ENCODE measurements at places on chromosomes 4 and X.

GRCh38 chrX:55624403-55624802, 1.2 kb downstream of the FOXR2 start:
- no peak for DNase-seq

DNA sequence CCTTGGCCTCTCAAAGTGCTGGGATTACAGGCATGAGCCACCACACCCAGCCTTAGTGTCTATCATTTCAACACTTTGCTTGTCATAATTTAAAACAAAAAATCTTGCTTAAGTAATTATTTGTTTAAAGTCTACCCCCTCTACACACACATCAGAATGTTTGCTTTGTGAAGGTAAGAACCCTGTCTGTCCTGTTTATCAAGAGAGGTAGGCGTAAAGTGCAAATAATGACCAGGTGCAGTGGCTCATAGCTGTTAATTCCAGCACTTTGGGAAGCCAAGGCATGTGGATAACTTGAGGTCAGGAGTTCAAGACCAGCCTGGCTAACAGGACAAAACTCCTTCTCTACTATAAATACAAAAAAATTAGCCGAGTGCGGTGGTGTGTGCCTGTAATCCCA, 326.7 kb upstream of the CLNK start:
- DNase-seq, result no peak

- no peak for DNase-seq
Observed at GRCh38 chr4:84403656-84404055, 95.4 kb downstream of the NKX6-1 start.

GRCh38 chrX:49799828-49800227, 29.3 kb upstream of the PAGE4 start:
- no peak for DNase-seq

DNA sequence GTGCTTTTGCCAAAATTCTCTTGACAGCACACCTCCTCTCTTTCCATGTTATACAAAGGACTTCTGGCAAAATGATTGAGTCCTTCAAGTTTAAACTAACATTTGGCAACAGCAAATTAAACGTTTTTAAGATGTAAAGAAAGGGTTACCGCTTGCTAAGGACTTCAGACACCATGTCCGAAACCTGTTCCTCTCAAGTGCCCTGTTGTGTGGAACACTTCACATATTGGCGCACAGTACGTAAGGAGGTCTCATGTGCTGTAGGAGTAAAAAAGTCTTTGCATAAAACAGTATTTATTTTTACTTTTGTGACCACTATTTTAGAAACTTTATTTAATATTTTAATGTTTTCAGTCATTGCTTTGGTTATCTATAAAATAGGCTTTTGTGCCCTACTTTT, 33.7 kb upstream of the HPRT1 start:
- DNase-seq, result no peak

- DNase-seq, result no peak
Observed at GRCh38 chr4:166174717-166175490, 301.9 kb downstream of the TLL1 start.

GRCh38 chr4:187666034-187666433, 329.5 kb upstream of the ZFP42 start:
- DNase-seq, result no peak

GRCh38 chr4:124540014-124540413, 172.5 kb downstream of the ANKRD50 start:
- no peak for DNase-seq

DNA sequence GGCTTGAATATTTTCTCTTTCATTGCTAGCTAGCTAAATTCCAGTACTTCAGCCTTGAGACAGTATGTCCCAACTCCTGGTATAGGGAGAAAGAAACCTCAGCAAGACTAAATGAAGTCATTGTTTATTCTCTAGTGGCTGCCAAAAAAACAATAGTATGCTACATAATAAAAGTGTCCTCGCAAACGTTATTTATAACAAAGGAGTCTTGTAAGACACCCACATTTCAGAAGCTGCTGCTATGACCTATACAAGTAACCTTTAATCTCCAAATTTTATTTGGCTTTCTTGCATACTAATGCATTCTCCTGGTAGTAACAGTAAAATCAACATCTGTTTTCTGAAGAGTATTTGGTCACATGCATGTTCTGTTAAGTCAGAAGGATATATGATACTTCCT, 28.8 kb downstream of the NEK1 start:
- DNase-seq, result no peak

DNA sequence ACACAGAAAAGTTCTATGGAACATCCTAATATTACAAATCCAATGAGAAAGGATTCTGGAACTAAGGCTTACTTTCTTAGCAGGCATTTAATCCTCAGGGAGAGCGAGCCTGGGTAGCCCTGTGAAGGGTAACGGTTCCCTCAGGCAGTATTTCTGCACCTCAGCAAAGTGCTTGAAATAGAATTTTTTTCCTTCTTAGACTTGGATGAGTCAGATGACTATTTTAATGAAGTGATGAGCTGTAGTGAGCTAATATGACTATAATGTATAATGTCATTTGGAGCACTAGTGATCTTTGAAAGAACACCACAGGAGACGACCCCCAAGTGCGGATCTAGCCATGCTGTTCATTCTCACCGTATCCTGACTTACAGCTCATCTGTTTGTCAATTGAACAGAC, 493.0 kb upstream of the FAM241A start:
- no peak for DNase-seq

DNA sequence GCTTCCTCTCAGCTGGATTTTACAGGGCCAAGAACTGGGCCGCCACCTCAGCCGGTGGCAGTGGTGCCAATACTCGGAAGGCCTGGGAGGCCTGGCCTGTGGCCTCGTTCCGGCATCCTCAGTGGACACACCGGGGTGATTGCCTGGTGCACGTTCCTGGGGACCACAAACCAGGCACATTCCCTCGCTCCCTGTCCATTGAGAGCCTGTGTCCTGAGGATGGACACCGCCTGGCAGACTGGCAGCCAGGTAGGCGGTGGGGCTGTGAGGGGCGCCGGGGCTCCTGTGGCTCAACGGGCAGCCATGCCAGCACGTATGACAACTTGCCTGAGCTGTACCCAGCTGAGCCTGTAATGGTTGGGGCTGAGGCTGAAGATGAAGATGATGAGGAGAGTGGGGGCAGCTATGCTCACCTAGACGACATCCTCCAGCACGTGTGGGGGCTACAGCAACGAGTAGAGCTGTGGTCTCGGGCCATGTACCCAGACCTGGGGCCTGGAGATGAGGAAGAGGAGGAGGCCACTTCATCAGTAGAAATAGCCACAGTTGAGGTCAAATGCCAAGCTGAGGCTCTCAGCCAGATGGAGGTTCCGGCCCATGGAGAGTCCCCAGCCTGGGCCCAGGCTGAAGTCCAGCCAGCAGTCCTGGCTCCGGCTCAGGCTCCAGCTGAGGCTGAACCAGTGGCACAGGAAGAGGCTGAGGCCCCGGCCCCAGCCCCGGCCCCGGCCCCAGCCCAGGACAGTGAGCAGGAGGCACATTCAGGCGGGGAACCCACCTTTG, 70.4 kb downstream of the STARD8 start:
- no peak for DNase-seq

DNA sequence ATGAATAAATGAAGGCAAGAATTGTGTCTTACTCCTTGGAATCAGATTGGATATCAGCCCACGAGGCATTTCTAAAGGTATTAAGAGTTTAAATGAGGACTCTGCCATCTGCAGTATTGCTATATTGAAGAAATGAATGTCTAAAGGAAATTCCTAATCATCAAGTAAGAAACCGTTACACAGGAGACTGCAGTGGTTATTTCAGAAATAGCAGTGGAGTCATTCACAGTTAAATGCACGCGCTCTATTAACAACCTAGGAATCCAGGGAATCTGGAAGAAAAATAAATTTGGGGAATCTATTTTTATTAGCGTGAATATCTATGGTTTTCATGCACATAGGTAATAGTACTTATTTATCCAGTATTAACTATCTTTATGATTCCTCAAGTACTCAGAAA, 334.2 kb downstream of the TENM3 start:
- no peak for DNase-seq

DNA sequence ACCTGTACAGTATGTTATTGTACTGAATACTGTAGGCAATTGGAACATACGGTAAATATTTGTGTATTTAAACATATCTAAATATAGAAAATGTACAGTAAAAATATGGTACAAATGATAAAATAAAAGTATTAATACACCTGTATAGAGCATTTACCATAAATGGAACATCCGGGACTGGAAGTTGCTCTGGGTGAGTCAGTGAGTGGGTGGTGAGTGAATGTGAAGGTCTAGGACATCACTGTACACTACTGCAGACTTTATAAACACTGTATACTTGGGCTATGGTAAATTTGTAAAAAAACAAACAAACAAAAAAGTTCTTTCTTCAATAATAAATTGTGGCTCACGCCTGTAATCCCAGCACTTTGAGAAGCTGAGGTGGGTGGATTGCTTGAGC, 52.4 kb upstream of the FHL1 start:
- no peak for DNase-seq

GRCh38 chr4:84968925-84969324, 2.4 kb upstream of the WDFY3 start:
- no peak for DNase-seq

- DNase-seq, result no peak
Observed at GRCh38 chr4:110623718-110624397, 981 bp upstream of the PITX2 start.

DNA sequence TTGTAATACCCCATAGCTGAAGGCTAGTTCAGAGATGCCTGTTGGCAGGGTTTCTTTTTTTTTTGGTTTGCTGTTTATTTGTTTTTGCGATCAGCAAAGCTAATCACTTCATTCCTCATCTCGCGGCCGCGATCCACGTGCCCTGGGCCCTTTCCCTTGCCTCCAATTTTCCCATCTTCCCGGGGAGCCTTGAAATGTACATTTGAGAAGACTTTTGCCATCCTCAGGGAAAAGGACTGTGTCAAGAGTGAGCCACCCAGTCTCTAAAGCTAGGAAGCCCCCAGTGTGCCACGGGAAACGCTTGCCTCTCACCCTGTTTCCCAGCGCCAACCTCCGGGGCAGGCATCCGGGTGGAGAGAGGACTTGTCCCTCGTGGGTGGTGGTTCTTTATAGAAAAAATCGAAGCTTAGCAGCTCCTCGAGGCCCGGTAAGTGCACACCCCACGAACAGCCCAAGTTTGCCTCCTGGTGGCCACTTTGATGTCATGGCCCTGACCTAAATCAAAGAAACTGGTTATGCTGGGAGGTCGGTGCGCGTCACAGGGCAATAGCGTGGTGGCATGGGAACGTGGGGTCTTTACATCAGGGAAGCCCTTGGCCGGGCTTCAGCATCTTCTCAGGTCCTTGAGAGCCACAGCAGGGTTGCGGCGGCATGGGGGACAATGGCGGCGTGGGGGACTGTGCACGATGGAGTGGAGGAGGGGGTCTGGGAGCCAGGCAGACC, 42.0 kb downstream of the MAP7D3 start:
- DNase-seq, result no peak

- DNase-seq, result no peak
Observed at GRCh38 chr4:124135409-124135813, 577.1 kb downstream of the ANKRD50 start.

DNA sequence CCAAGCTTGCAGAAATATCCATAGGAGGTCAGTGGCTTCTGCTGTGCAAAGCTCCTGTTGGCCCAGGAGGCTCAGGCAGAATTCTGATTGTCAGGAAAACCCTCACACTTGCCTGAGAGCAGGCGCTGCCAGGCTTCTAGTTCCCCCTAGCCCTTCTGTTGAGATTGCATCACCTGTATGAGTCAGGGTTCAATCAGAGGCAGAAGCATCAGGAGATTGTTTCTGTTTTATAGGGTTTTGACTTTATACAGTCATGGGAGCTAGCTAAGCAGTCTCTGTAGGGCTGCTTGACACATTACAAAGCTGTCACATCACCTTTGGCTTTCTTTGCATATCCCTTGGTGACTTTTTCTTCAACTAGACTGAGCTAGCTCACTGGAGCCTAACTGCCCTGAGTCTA, 27.8 kb downstream of the DIPK2B start:
- DNase-seq, result no peak

GRCh38 chrX:154516656-154517100, 646 bp upstream of the FAM3A start:
- no peak for DNase-seq

DNA sequence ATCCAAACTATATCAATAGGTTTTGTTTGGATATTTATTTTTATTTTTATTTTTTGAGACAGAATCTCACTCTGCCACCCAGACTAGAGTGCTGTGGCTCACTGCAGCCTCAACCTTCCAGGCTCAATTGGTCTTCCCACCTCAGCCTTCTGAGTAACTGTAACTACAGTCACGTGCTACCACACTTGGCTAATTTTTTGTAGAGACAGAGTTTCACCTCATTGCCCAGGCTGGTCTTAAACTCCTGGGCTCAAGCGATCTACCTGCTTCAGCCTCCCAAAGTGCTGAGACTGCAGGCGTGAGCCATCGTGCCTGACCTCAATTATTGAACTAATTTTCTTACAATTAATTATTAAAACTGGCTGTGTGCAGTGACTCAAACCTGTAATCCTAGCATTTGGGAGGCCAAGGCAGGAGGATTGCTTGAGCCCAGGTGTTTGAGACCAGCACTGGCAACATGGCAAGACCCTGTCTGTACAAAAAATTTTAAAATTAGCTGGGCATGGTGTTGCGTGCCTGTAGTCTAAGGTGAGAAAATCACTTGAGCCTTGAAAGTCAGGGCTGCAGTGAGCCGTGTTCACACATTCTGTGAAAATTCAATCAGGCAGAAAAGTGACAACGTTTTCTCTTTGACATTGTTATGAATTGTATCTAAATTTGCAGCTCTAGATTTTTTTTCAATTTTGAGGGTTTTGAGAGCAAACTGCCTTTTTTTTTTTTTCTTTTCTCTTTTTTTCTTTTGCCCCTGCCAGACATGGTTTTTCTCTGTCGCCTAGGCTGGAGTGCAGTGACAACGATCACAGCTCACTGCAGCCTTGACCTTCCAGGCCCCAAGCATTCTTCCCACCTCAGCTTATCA, 66.0 kb downstream of the UBE2K start:
- no peak for DNase-seq

- no peak for DNase-seq
Observed at GRCh38 chrX:78455901-78456300, 128.5 kb upstream of the CYSLTR1 start.

DNA sequence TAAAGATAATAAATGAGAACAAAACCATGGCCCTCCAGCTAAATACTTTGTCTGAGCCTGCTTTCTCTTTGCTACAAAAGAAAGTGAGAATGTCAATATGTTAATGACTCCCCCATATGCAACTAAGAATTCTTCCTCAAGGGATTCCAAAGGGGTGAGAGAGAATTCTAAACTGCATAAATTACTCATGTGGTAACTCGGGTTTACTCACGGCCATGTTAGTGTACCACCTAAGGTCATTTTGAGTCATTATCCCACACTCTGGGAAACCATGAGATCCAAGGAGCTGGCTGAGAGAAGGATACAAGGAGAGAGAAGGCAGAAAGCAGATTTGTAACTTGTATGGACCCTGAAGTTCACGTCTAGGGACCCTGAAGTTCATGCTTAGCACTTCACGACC, 190.3 kb downstream of the DHX15 start:
- DNase-seq, result no peak

DNA sequence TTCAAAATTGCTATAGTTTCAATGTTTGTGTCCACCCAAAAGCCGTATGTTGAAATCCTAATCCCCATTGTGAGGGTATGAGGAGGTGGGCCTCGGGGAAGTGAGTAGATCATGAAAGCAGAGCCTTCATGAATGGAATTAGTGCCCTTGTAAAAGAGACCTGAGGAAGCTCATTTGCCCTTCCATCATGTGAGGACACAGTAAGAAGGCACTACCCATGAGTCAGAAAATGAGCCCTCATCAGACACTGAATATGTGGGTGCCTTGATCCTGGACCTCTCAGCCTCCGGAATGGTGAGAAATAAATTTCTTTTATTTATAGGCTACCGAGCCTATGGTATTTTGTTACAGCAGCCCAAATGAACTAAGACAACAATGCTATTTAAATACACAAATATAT, 57.7 kb upstream of the EFHC2 start:
- DNase-seq, result no peak
